ENCODE measurements at places on chromosomes 1 and 21.

- DNase-seq, result no peak
Measured at GRCh38 chr1:208533746-208534598, 289.8 kb upstream of the PLXNA2 start.

DNA sequence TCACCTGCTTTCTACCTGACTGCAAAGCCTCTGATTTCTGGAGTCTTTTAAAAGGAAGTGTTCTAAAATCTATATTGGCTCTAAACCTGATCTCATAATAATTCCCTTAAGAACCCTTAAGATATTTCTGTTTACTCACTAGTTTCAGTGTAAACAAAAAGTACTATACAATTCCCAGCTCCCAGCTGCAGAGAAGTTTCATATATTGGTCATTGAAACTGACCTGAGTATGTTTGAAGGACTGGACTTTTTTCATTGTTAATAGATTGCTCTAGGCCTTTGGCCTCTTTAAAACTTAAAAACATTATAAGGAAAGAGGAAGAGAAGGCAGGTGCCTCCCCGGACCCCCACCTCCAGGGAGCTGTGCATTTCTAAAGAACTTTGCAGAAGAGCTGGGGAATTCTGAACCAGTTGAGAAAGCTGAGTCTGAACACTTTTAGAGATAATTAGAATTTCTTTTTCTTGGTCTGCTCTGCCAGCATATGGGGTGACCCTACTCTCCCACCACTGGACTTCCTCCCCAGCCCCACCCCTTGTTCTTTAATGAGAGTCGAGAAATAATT lies 23.7 kb downstream of the CLIC6 start:
- DNase-seq, result no peak

DNA sequence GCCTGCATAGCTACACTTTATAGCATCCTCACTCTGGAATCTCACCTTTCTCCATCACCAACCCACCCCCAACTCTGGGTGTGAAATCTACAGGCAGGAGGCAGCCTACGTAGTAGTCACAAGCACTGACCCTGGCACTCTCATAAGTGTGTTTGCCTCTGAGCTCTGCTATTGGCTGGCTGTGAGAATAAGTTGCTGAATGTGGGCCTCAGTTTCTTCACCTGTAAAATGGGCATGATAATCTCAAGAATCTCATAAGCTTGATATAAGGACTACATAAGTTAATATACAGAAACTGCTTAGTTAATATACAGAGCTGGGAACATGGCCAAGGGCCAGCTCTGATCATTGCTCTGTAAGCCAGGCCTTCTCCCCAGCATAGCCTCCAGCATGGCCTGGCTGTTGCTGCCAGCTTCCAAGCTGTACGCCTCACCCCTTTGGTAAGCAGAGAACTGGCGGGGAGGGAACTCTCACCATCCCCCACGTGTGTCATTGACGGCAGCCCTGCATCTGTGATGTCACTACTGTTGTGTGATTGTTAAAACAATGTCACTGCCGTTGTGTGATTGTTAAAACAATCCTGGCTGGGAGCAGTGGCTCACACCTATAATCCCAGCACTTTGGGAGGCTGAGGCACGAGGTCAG lies 53.3 kb downstream of the SYF2 start:
- DNase-seq, result no peak

DNA sequence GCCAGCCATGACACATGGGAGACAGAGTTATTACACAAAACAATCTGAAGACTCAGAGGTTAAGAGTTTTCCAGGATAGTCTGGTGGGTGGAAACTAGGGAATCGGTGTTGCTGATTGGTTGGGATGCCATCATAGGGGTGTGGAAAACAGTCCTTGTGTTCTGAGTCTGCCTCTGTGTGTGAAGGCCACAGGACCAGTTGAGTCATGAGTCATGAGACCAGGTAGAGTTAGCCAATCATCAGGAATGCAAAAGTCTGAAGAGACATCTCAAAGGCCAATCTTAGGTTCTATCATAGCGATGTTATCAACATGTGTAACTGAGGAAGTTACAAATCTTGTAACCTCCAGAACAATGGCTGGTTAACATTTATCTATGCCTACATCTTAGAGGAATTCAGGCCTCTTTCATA lies 49.7 kb upstream of the NEK7 start:
- no peak for DNase-seq

- DNase-seq, result no peak
Measured at GRCh38 chr1:184433956-184434502, 47.2 kb downstream of the C1orf21 start.

DNA sequence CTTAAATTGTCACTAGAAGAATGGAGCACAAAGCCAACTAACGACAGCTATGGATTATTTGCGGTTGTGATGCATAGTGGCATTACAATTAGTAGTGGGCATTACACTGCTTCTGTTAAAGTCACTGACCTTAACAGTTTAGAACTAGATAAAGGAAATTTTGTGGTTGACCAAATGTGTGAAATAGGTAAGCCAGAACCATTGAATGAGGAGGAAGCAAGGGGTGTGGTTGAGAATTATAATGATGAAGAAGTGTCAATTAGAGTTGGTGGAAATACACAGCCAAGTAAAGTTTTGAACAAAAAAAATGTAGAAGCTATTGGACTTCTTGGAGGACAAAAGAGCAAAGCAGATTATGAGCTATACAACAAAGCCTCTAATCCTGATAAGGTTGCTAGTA lies 13.5 kb downstream of the USP1 start:
- DNase-seq, result no peak

- DNase-seq, result no peak
Measured at GRCh38 chr1:89975540-89976125, 19.3 kb upstream of the ZNF326 start.

GRCh38 chr21:34795548-34796180 lies 126.9 kb downstream of the CLIC6 start:
- DNase-seq, result peak; percentile 95

DNA sequence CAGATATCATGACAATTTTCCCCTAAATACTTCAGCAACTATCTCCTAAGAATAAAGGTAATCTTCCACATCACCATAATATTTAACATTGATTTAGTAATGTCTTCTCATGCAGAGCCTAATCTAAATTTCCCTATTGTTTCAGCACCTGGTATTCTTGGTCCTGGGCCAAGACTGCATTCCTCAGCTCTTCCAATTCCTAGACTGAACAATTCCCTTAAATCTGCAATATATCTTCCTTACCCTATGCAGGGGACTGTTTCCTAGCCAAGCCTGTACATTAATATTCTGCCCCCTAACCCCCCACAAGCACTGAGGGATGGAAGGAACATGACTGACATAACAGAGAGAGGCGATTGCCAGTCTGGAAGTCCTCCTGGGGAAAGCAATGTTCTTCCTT lies 28.7 kb upstream of the DISP1 start:
- no peak for DNase-seq

All from SW480 (cell line).